CD4-positive, alpha-beta T cell treated with Interleukin-6 for 4 hours (primary cell): ENCODE measurements at places on chromosomes 3 and 15.

GRCh38 chr3:17431484-17432045 is 310.9 kb downstream of the TBC1D5 start:
- DNase-seq, result no peak

- DNase-seq, result no peak
Measured at GRCh38 chr3:171018156-171018935, 8.2 kb downstream of the SLC2A2 start.

DNA sequence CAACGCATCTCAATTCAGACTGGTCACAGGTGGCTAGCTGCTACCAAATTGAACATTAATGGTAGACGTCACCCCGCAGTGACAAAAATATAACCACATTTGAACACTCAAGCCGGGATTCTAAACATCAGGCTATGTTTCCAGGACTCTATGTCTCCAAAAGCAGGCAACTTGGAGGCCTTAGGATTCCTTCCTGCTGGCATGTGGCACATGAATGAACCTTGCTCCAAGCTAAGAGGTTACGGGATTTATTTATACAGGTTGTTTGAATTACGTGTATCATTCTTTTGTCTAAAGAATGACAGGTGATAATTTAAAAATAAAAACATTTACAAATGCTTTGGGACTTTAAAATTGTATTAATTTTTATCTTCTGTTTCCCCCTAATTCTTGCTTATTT is 864.4 kb upstream of the CFAP20DC start:
- no peak for DNase-seq

GRCh38 chr3:121979734-121980449 is 42.2 kb downstream of the ILDR1 start:
- DNase-seq, result no peak

DNA sequence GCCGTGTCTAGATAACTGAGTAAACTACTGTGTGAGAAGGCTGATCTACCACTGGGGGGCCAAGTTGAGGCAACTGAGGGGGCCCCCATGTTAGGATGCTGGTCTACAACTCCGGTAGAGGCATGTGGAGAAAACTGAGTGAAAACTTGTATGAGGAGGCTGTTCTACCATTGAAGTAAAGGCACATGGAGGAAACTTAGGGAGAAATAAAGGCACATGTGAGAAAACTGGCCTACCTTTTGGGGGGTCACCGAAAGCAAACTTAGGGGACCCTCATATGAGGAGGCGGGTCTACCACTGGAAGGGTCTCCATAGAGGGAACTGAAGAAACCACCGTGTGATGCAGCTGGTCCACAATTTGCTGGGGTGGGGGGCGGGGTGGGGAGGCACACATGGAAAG is 155.2 kb downstream of the FBLN2 start:
- DNase-seq, result no peak

DNA sequence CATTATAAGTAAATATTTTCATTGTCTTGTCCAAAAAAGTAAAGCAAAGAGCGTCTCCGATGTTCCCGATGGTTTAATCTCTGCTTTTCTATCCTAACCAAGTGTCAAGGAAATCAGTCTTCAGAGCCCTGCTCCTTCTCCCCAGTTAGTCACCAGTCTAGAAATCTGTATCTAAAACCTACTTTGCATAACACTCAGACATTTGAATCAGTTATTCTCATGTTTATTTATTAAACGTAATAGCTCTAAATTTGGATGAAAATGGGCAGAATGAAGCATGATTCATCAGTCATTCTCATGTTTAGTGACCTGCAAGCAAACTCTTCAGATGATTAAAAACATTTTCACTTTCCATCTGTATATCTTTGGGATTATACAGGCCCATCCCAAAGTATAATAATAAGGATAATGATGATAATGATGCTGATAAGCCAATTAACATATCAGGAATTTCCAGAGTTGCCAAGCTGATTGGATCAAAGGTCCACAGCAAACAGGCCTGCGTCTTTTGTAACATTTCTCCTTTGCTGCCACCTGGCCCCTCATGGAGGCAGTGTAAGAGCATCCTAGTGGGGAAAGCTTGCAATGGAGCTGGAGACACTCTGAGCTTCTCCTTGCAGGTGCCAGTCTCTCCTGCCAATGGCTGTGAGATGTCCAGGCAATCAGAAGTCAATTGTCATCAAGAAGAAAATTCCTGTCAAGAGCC is 273.9 kb downstream of the IGSF11 start:
- no peak for DNase-seq
